RPMI7951 (cell line): ENCODE measurements at places on chromosomes 16 and 17. TPM values are rescaled to one million over a fixed set of nuclear protein-coding genes. Genes with fewer than 3 reads are reported as not detected.

Gene CCL22
- total RNA-seq: not detected in 2 replicates

Gene ADAM11
- total RNA-seq: 0.10 and 0.12 TPM in 2 replicates

Gene TMEM219
- 84.8 and 110 TPM in 2 replicates for total RNA-seq

Gene GTF3C1
- 35.9 and 39.6 TPM in 2 replicates for total RNA-seq

Gene PIRT
- not detected in 2 replicates for total RNA-seq

Gene KRTAP3-2
- not detected in 2 replicates for total RNA-seq

Gene KRT27
- total RNA-seq: not detected in 2 replicates

Gene SHCBP1
- total RNA-seq: 56.6 and 61.0 TPM in 2 replicates

Gene CFAP97D1
- not detected in 2 replicates for total RNA-seq

Gene DNAI2
- not detected in 2 replicates for total RNA-seq

Gene ADAP2
- 0.20 TPM in 1 of 2 replicates, not detected in the other for total RNA-seq

Gene CEP95
- 18.0 and 20.2 TPM in 2 replicates for total RNA-seq

Gene GCGR
- not detected in 2 replicates for total RNA-seq
